ENCODE measurements at places on chromosomes 6 and 20.

DNA sequence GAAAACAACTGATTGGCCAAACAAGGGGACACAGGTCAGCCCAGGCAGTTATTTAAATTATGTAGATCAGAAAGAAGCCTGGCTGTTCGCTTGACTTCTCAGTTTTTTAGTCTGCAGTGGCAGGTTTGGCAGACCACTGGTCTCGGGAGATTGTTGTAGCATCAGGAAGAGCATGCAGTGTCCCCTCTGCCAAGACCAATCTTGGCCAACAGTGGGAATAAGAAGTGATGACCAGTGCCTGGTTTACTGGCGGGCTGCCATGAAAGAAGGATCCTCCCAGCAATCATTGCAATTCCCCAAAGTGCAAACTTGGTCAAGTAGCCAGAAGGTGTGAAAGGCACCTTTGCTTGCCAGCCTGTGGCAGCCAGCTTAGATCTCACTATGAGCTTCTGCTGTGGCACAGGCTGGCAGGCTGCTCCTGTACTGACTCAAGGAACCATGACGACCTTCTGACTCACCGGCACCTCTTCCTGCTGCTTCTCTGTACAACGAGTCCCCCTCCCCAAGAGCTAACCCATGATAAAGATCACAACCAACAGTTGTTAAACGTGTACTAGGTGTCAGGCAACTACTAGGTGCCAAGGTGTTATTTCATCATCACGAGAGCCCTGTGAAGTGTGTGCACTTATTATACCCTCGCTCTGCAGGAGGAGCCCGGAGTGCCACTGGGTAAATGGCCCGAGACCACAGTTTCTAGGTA lies 76.8 kb upstream of the DUSP22 start:
- no peak for DNase-seq

DNA sequence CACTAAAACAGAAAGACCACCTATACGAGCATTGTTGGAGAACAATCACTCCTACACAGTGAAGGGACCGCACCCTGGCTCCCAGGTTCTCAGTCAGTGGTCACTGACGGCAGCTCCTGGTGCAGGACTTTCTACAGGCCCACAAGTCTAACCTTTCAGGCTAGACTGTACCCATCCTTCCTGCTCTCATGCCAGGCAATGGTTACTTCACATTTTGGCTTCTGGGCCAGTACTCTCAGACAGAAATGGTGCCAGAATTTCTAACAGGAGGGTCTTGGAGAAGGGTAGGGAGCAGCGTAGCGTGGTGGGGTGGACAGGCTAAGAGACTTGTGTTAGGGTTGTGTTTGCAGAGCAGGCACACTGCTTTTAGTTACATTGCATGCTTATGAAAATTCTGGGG lies 12.1 kb downstream of the TOMM34 start:
- DNase-seq, result no peak

- DNase-seq, result no peak
These were observed 103.6 kb upstream of the SGK1 start for GRCh38 chr6:134421501-134421900.

GRCh38 chr6:139482287-139482686 lies 107.8 kb upstream of the CITED2 start:
- DNase-seq, result no peak

DNA sequence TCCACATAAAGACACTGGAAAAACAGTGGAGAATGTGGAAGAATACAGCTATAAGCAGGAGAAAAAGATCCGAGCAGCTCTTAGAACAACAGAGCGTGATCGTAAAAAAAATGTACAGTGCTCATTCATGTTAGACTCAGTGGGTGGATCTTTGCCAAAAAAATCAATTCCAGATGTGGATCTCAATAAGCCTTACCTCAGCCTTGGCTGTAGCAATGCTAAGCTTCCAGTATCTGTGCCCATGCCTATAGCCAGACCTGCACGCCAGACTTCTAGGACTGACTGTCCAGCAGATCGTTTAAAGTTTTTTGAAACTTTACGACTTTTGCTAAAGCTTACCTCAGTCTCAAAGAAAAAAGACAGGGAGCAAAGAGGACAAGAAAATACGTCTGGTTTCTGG lies 57.1 kb downstream of the MAP3K4 start:
- DNase-seq, result no peak

All from amygdala (tissue), 56 donors.